H1 (cell line): ENCODE measurements at places on chromosomes 6 and 20.

DNA sequence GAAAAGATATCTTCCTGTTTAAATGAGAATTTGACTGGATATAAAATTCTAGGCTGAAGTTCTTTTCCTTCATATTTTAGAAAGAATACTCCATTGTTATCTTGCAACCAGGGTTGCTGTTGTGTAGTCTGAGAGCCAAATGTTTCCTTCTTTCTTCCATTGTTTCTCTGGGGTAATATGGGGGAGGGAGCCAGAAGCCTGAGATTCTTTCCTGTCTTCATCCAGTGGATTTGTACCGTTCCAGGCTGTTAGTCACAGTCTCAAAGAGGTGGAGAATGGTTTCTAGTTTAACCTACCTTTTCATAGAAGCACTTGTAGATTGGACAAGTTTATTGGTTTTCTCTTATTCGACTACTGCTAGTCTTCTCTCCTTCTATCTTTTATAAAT lies 6.1 kb upstream of the ULBP3 start:
- no peak for DNase-seq

- DNase-seq = no peak
Observed at GRCh38 chr6:49552596-49552995, 2.1 kb downstream of the C6orf141 start.

- DNase-seq = no peak
Observed at GRCh38 chr6:108253241-108253640, 7.6 kb downstream of the SNX3 start.

DNA sequence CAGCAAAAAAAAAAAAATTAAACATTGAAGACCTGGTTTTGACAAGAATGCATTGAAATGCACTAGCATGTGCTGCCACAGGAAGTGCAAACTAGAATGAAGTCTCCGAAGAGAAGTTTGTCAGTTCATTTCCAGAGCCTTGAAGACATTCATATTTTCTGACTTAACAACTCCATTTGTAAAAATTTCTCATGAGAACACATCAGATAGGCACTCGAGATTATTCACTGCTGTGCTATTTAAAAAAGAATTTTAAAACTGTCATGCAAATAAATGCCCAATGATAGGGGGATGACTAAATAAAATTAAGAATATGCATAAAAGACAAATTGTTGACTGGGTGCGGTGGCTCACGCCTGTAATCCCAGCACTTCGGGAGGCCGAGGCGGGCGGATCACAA lies 394.6 kb upstream of the JARID2 start:
- DNase-seq = no peak

DNA sequence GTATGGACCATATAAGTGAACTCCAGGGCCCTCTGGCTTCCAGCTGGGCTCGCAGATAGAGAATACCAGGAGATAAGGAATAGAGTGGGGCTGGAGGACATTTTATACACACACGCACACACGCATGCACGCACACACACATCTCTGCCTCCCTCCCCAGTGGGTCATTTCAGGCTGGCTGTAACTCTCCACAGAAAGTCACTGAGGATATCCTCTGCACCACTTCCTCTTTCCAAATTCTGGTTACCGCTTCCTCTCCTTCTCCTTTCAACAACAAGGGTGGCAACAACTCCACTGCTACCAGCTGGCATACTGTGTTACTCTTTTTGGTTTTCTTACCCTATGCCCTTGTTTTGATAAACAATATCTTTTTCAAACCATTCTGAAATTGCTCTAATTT lies 280.2 kb downstream of the COL12A1 start:
- no peak for DNase-seq

DNA sequence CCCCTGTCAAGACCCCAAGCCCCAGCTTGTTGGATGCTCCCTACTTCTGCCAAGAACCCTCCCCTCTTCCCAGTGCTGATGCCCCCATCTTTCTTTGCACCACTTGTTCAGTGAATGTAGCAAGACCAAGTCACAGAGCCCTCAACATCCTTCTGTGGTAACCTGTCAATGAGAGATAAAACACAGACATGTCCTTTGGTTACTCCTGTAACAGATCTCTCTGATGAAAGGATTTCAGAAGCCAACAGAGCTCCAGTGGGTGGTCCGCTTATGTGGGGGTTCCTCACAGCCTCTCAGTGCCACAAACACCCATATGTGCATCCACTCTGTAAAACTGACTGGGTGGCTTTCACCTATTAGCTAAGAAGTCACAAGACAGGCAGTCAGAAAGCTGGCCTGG lies 93.2 kb upstream of the CST7 start:
- DNase-seq = no peak

DNA sequence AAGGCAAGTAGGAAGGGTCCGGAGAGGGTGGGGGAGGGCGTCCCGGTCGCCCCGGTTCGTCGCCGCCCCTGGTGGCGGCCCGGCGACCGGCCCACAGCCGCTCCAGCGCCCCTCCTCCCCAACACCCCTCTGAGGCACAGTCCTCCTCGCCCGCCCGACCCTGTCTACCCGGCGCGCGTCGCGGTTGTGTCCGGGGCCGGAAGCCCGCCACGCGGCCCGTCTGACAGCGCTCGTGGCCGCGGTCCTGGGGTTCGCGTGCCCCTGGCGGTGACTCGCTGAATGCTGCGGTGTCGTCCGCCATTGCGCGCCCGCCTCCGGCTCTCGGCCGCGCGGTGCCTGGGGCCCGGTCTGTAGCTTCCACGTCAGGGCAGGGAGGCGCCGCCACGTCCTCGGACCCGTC lies 335.3 kb upstream of the DEFB115 start:
- no peak for DNase-seq

DNA sequence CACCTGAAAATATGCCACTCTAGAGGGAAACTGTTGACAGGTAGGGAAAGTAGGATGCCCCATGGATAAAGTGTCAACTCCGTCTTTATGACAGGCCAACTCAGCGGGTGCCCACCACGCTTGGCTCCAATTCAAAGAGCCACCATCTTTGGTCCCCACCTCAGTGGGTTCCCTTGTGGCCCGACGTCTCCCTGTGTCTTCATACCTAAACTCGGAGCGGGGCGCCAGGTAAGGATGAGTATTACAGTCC lies 277 bp downstream of the MDC1 start:
- DNase-seq = no peak

GRCh38 chr20:10795286-10796026 lies 121.7 kb upstream of the JAG1 start:
- no peak for DNase-seq

DNA sequence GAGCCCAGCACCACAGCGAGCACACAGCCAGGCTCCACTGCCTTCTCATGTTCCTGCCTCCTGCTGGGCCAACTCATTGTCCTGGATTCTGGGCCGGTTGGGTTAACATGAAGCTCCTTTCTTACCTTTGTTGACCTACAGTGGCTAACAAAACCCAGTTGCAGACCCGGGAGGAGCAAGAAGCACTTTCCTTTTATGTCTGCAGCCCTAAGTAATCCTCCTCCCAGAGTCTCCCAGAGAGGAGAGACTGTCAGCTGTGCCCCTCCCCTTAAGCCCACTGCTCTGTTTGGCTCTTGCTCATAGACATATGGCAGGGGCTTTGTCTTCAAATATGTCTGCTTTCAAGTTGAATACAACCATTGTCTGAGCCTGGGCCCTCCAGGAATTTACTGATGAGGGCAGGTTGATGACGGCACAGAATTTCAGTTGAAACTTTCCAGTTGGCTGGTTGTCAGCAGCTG lies 55.2 kb downstream of the PSMB1 start:
- peak; percentile 67 for DNase-seq

DNA sequence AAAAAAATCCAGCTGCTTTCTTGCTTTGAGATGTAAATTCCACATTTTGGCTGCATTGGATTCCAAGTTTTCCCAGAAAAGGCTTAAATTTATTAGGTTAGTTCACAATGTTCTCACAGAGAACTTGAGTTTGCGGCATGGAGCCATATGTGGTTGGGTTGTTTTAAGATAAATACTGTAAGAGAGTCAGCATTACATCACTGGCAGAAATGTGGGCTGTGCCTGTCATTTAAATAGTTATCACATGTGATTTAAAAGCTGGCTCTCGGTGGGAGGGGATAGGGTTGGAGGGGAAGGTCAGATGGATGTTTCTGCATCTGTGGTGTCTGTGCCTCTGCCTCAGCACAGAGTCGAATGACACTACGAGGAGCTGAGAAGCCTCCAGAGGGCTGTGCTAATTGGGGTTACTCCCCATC lies 73.8 kb upstream of the SCP2D1 start:
- DNase-seq = peak; percentile 9

GRCh38 chr20:45470937-45471336 lies 1.4 kb downstream of the WFDC2 start:
- DNase-seq = no peak

DNA sequence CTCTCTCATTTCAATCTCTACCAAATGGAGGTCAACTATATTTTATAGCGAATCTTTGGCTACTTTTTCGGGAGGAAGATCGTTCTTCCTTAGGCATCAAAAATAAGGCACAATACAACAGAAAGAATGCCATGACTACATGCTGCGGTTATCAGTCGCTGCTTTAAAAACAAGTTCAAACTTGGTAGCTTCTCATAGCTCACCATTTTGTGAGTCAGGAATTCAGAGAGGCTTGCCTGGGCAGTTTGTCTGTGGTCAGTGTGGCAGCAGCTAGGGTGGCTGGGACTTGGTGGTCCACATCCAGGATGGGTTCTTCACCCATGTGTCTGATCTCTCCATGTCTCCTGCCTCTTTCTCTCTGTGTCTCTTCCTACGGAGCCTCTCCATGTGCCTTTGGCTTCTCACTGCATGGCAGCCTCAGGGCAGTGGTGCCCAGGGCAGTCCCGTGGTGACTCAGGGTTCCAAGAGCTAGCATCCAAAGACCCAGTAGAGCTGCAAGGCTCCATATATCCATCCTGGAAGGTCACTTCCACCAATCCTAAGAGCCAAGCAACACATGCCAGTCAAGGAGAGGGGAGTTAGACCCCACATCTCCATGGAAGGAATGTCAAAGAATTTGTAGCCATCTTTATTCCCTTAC lies 10.4 kb downstream of the SCML4 start:
- no peak for DNase-seq

- no peak for DNase-seq
Observed at GRCh38 chr6:121853686-121854085, 418.2 kb downstream of the GJA1 start.

DNA sequence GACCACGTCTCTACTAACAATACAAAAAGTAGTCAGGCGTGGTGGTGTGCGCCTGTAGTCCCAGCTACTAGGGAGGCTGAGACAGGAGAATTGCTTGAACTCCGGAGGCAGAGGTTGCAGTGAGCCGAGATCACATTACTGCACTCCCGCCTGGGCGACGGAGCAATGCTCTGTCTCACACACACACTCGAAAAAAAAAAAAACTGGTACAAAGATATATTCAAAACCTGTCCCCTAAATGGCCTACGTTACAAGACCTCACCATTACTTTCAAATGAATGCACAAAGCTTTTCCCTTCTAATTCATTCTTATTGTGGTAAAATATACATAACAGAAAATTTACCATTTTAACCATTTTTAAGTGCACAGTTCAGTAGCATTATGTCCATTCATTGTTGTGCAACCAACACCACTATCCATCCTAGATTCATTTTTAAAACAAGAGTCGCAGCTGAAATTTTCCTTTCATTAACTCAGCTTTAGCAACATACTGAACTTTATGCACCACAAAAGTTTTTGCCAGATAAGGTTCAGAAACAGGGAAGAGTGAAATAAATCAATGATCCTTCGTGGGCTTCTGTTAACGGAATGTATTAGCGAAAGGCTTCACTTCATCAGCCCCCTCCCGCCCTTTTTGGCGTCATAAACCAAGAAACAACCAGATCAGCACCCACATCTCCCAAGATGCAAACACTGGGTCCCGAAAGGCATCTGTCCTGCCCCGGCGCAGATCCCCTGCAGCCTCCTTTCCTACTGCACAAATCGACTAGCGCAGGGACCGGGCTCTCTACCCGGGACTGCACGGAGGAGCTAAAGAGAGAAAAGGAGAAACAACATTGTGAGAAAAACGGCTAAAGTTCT lies 825 bp upstream of the FAM135A start:
- no peak for DNase-seq

DNA sequence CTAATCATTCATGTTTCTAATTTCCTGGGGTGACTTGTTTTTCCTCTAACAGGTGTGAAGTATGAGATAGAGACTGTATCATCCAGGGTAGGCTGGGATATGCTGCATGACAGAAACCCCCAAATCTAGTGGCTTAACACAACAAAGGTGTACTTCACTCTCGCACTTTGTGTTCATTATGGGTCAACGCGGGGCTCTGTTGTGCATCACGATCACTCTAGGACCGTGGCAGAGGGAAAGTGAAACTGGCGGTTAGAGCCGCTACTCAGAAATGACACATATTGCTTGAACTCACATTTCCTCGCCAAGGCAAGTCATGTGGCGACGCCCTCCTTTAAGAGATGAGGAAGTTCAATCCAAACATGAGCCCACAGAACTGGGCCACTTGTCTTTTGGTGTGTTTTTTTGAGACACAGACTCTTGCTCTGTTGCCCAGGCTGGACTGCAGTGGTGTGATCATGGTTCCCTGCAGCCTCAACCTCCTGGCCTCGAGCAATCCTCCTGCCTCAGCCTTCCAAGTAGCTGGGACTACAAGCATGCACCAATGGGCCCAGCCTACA lies 41.3 kb downstream of the PCNA start:
- DNase-seq = no peak

GRCh38 chr6:140209775-140210174 lies 835.3 kb upstream of the CITED2 start:
- no peak for DNase-seq

GRCh38 chr20:61746781-61747180 lies 318.9 kb downstream of the TAF4 start:
- no peak for DNase-seq

DNA sequence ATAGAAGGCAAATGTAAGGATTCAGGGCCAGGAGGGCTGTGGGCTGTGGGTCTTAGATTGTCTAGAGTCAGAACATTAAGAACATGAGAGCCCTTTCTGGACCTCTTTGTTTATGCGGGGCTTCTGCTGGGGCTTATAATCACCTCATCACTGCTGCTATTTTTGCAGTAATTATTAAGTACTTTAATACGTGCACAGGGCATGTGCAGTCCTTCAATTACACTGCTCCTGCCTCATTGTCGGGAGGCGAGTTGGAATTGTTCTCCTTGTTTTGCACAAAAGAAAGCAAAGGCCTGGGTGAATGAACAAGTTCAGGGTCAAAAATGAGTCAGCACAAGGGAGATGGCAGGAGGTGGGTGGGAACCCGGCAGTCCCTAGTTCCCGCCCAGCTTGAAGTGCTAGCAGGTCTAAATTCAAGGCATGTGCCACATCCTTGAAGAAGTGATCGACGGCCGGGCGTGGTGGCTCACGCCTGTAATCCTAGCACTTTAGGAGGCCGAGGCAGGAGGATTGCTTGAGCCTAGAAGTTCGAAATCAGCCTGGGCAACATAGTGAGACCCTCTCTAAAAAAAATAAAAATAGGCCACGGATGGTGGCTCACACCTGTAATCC lies 34.4 kb upstream of the PTPN1 start:
- DNase-seq = no peak
